ENCODE measurements at places on chromosomes 6 and 20. TPM values are rescaled to one million over a fixed set of nuclear protein-coding genes. Genes with fewer than 3 reads are reported as not detected.

THBD gene
- total RNA-seq: 77.6 TPM

RCAN2 gene
- 9.0 TPM for total RNA-seq

NOX3 gene
- total RNA-seq: not detected

FAXC gene
- total RNA-seq: 4.3 TPM

Data from lower lobe of right lung (tissue), 2 donors.